Adipose tissue (tissue), 3 donors: ENCODE measurements at places on chromosomes 7 and 10. TPM values are rescaled to one million over a fixed set of nuclear protein-coding genes. Genes with fewer than 3 reads are reported as not detected.

Gene CYP2C19
- not detected for polyA plus RNA-seq

Gene GIMAP2
- 5.9 TPM for polyA plus RNA-seq

Gene VTI1A
- 13.5 TPM for polyA plus RNA-seq

Gene AKR1C2
- 394 TPM for polyA plus RNA-seq

Gene PTPRE
- polyA plus RNA-seq: 1.4 TPM

Gene CALCR
- not detected for polyA plus RNA-seq

Gene ACBD7
- 0.13 TPM for polyA plus RNA-seq

Gene TRDMT1
- 2.7 TPM for polyA plus RNA-seq

Gene PRKAR1B
- 10.1 TPM for polyA plus RNA-seq

Gene NYAP1
- polyA plus RNA-seq: 0.68 TPM

Gene CHRM2
- polyA plus RNA-seq: 0.05 TPM

Gene ANKRD22
- 1.0 TPM for polyA plus RNA-seq

Gene MORN4
- polyA plus RNA-seq: 2.8 TPM

Gene ELAPOR2
- 2.1 TPM for polyA plus RNA-seq

Gene HECW1
- polyA plus RNA-seq: not detected

Gene GDI2
- 123 TPM for polyA plus RNA-seq
